ENCODE measurements at places on chromosomes 3 and 15.

DNA sequence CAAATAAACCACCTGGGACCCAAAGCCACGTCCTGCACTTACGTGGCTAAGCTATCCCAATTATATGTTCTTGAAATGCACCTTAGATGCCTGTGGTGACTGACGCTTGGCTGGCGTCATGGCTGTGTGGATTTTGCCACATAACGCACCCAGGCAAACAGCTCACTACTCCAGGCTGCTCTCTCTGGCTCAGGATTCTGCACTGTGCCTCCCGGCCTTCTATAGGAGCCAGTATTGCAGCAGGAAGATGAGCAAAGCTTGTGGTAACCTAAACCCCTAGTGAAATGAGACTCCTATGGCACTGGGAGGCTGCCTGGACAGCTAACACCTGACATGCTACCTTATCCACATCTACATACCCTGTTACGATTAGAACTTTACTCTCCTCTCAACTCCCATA is 179.3 kb downstream of the THRB start:
- DNase-seq: no peak

DNA sequence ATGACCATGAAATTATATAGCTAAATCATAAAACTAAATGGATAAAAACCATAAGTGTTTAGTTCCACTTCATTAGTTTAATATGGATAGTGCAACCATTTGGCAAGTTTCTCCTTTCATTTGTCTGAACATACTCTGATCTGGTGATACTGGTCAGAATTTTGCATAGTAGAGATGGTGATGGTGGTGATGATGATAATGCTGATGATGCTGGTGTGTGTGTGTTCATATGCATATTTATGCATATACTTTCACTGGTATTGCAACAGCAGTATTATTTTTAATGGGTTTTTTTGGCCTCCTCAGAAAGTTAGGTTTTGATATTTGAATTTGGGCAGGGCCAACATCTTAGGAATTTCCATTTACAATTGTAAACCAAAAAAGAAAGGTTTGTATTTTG is 76.4 kb downstream of the SLMAP start:
- DNase-seq: no peak

GRCh38 chr3:66481071-66482017 is 19.5 kb downstream of the LRIG1 start:
- DNase-seq: no peak

DNA sequence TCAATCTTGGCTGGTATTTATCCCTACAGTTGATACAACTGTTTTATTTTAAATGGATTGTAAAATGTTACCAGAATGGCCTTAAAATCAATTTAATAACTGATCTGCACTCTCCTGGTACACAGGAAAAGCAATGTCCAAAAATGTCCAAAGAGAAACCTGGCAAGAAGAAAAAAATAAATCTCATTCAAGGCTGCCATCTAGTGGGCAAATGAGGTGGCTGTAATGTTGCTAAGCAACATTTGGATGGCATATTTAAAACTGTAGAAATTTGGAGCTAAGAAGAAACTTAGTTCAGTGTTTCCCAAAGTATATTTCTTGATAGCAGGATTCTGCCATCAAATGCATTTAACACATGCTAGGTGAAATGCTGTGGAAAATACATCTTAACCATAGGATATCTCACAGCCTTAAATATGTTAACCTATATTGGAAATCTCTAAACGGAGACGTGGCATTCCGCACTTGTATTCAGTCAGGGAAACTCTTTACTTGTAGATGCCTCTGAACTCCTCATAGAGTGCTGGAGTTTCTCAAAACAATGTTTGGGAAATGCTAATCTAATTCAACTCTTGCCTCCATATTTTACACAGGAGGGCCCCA is 216.8 kb downstream of the ERC2 start:
- no peak for DNase-seq

GRCh38 chr3:81550415-81550814 is 211.0 kb downstream of the GBE1 start:
- DNase-seq: no peak

DNA sequence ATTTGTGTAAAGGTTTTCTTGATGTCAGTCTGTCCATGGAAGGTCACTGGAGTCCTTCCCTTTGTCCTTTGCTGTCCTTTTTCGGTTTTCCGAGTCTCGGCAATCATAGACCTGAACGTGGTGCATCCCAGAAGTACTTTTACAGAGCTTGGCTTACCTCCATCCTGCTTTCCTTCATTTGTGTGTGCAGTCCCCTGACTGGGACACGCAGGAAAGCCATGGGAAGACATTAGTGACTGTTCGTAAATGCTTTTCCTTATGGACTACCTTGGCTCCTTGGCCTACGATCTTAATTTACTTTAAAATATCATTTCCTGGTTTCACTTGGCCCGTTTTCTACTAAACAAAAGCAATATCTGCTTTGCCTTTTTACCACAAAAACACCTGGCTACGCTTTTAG is 328.4 kb upstream of the RARB start:
- DNase-seq: no peak

GRCh38 chr3:47011371-47011770 is 31.9 kb downstream of the NBEAL2 start:
- DNase-seq: no peak

GRCh38 chr3:30577788-30578187 is 28.6 kb upstream of the TGFBR2 start:
- DNase-seq: no peak

DNA sequence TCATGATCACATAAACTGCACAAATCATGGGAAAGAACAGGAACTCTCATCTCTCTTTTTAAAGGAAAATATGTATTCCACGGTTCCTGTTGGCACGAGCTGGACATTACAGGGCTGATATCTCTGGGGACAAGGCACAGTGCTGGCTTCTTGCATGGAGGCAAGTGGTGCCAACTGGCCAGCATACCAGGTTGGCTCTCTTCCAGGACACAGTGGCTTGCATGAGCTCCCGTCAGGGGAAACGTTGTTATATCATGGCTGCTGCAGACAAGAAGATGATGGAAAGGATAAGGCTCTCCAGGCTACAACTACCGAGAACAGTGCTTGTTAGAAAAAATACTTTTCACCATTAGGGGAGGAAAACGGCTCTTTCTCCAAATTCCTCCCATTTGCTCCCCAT is 283.9 kb downstream of the RORA start:
- DNase-seq: no peak

GRCh38 chr3:10940106-10940505 is 52.4 kb upstream of the SLC6A1 start:
- no peak for DNase-seq

DNA sequence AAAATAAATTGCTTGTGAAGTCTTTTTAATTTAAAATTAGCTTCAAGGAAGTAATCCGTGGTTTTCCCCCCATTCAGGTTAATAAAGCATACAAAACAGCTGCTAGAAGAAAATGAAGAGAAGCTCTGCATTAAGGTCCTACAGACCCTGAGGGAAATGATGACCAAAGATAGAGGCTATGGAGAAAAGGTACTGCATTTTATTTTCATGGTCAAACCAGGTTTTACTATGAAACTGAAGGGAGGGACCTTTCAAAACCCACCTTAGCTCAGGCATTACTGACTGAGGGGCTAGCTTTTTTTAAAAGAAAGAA is 218.5 kb downstream of the ITPR1 start:
- DNase-seq: no peak

GRCh38 chr3:183809270-183809669 is 16.1 kb downstream of the MAP6D1 start:
- DNase-seq: no peak

DNA sequence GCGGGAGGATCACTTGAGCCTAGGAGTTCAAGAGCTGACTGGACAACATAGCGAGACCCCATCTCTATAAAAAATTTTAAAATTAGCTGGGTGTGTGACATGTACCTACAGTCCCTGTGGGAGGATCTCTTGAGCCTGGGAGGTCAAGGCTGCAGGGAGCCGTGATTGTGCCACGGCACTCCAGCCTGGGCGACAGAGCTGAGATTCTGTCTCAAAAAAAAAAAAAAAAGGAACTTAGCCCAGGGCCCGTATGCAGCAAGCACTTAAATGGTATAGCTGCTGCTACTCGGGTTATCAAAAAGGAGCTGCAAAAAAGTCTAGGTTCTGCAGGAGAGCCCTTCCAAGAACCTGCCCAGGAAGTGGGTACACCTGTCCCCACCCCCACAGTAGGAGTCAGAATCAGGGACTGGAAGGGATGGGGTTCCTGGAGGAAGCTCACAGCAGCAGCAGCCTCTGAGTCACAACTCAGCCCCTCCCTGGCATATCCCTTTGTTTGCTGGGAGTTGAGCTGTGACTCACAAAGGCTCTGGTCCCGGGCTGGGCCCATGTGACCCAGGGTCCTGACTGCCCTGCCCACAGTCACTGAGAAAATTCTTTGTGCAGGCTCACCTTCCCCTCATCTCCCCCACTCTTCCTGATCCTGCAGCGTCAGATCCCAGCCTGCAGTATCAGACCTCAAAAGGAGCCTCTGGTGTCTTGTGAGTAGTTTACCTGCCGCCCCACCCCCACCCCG is at the start of gene SPATA12:
Gene SPATA12, plus strand, starts transcription at position 576 of the 733 bp plus-strand sequence. CDS start 13,031 bp downstream, outside the sequence.
- DNase-seq: peak; percentile 85

- DNase-seq: no peak
Observed at GRCh38 chr15:78421238-78421965, 16.6 kb upstream of the IREB2 start.

GRCh38 chr15:43867096-43867495 is 40.3 kb downstream of the WDR76 start:
- no peak for DNase-seq

DNA sequence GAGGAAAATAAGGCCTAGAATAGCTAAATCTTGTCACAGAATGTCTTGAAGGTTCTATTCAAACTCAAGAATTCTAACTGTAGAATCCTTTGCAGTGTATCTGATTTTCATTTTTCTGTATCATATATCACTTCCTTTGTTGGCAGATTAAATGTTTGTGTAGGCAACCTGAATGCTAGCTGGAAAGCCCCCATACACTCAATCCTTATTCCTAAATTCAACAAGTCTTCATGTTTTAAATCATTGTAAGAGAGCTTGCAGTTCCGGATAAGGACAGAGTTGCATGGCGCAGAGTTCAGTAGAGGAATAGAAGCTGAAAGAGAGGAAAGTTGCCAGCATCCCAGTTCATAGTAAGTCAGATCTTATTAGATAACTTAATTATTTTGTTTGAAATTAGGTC is 242.0 kb upstream of the SEMA6D start:
- DNase-seq: no peak

DNA sequence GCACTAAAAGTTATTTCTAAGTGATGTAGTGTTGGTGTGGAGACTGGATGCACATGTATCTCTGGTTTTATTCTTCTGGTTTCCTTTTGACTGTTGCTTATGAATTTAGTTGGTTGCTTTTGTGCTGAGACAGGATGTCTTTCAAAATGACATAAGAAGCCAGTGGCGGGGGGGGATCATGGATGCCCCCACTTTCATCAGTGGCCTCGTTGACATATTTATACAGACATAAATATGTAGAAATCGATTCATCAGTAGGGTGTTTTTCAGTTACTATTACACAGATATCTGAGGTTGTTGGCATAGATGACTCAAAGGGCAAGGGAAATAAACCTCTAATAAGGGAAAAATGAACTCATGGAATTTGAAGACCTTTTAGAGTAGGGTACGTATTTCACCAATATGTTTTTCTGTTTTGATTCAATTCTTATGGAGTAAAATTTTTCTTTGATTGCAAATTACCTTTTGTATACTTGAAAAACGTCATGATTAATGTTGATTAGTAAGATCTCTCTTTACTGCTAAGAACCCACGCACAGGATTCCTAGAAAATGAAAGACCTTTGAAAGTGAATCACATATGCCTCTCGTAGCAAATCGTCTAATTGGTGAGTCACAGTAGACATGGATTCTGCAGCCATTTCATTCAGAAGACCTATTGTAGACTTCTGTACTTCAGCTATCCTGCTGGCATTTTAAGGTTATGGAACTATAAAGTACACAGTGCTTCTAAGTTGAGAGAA is 97.4 kb upstream of the RBMS3 start:
- DNase-seq: no peak

- DNase-seq: no peak
Observed at GRCh38 chr3:61687663-61688306, 126.4 kb downstream of the PTPRG start.

- no peak for DNase-seq
Observed at GRCh38 chr3:195072916-195073564, 197.9 kb downstream of the XXYLT1 start.

DNA sequence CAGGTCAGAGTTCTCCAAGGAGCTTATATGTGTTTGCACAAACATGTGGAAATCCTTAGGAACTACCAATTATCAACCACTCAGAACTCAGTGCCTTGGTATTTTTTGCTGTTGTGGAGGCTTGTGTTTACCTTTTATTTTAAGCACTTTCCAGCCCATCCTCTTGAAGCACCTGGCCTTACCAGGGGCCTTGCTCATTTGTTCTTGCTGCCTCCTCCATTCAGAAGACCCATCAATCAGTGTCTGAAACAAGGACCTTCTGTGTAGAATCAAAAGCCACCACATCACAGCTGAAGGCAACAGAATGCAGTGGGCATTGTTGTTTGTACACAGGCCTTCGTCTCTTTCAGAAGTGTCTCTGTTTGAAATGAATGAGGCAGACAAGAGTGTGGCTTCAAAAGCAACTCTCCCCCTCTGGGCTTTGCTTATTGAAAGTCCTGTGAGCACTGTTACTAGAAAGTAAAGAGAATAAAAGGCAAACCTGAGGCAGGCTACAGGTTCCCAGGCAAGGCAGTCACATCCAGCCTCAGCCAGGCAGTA is 24.5 kb upstream of the LIPC start:
- DNase-seq: no peak

GRCh38 chr3:159616234-159616825 is 372.3 kb upstream of the IL12A start:
- no peak for DNase-seq

DNA sequence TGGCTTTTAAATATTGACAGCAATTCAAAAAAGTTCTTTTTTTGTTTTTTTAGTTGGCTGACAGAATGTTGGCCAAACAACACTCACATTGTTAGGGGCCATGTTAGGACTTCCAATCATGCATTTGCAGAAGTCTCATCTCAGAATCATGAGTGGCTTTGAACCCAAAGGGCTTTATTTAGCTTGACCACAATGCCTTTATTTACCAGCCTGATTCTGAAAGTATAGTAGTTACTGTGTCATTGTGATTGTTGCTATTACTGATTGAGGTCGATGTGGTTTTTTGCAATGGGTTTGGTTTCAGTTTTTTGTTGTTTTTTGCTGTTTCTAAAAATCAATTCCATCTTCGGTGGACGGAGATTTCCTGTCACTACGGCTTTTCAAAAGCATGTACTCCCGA is 7.2 kb downstream of the GLDN start:
- DNase-seq: no peak

All from H1 (cell line).